ENCODE measurements at places on chromosomes 2 and 18.

GRCh38 chr2:177753682-177754491 lies 318.7 kb downstream of the PDE11A start:
- DNase-seq, result no peak

GRCh38 chr2:65613968-65614555 lies 181.7 kb upstream of the SPRED2 start:
- DNase-seq, result no peak

DNA sequence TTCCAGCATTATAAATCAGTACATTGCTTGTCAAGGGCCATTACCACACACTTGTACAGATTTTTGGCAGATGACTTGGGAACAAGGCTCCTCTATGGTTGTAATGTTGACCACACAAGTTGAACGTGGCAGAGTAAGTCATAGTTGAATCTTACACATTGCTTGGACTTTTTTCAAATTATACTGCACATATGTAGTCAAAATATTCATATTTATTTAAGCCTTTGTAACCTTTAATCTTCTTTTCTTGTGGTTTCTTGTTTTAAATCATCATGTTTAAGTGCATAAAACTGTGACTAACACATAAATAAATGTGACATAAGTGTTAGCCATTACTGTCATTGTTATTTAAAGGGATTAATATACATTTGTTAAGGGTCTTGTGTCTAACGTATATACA lies 52.1 kb upstream of the EPB41L5 start:
- no peak for DNase-seq

- no peak for DNase-seq
Observed at GRCh38 chr2:17899871-17900270, 21.4 kb downstream of the KCNS3 start.

- DNase-seq, result no peak
Observed at GRCh38 chr2:128501006-128501690, 182.5 kb upstream of the HS6ST1 start.

GRCh38 chr2:127913808-127914457 lies 28.2 kb upstream of the AMMECR1L start:
- DNase-seq, result no peak

DNA sequence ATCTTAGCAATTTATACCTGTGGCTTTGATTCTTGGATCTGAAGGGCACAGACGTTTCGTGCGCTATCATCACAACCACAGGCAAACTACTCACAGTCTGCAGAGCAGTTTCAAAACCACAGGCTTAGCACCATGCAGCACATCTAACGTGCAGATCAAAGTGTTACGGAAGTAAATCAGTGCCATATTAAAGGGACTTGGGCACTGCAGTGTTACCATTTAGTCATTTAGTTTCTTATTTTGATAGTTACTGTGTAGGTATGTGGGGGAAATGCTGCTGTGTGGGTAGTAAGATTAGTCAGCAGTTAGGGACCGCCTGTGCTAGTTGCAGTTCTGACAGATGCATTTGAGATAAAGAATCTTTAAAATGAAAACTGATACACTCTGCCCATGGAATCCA lies 384.0 kb downstream of the NBAS start:
- DNase-seq, result peak; percentile 72

GRCh38 chr2:239685556-239685955 lies 284.7 kb upstream of the HDAC4 start:
- DNase-seq, result no peak

DNA sequence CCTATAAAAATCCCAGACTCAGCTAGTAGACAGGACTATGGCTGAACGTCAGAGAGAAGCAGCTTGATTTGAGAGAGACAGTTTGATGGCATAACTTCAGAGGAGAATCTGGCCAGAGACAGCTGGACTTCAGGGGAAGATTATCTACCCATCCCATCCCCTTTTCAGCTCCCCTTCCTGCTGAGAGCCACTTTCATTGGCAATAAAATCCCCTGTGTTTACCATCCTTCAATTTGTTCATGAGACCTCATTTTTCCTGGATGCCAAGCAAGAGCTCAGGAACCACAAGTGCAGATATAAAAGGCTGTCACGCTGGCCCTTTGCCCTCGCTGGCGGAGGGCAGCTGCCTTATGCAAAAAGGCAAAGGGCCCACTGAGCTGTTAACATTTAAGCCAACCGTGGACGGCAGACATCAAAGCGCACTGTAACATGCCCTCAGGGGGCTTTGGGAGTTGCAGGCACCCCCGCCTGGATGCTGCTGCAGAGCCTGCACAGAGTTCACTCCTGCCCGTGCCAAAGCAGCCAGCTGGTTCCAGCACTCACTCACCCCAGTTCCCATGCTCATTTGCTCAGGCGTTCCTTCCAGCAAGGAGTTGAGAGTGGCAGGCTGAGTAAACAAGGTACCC lies 164.3 kb upstream of the PGAP1 start:
- no peak for DNase-seq

GRCh38 chr2:86214503-86214832 lies 15.2 kb downstream of the MRPL35 start:
- no peak for DNase-seq

DNA sequence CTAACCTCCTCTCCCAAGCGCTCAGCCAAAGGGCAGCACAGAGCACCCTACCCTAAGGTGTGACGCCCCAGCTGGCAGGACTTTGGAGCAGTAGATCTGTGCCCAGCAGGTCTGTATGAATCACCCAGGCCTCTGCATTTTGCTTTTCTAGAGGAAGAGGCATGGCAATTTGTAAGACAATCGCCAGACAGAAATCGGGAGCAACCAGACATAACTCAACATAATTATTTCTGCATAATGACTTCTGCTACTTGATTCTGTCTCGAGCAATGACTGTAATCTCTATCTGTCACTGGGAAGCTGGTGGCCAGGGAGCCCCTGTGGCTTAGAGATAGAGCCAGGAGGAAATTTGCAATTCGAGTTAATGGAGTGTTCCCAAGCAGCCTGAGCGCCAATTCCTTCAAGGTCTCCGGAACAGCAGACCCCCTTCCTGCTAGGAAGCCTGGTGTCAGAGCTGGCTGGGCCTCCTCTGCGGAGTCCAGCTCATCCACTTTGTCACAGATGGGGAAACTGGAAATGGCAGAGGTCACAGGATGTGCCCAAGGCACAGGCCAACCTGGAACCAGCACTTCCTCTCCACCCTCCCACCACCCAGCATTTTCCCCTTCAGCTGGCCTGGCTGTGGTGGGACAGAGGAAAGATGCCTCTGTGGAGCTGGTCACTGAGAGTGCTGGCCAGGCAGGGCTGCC lies 55.0 kb downstream of the ODC1 start:
- no peak for DNase-seq

- no peak for DNase-seq
Observed at GRCh38 chr18:36035253-36035652, 32.1 kb downstream of the RPRD1A start.

Data from CD4-positive, alpha-beta T cell treated with Interleukin-6 at 100 ng/mL for 8 hours (primary cell).